ENCODE measurements at places on chromosomes 5 and 9. TPM values are rescaled to one million over a fixed set of nuclear protein-coding genes. Genes with fewer than 3 reads are reported as not detected.

CTNND2 gene
- not detected for total RNA-seq

RGMB gene
- total RNA-seq = 18.0 TPM

PCA3 gene
- total RNA-seq = not detected

ANXA2R gene
- total RNA-seq = 1.00 TPM

FLT4 gene
- not detected for total RNA-seq

LAMC3 gene
- not detected for total RNA-seq

BTNL8 gene
- total RNA-seq = not detected

RNF183 gene
- total RNA-seq = not detected

FBP2 gene
- not detected for total RNA-seq

IL4 gene
- total RNA-seq = not detected

ZNF462 gene
- total RNA-seq = 35.0 TPM

CCDC183 gene
- total RNA-seq = under 0.01 TPM

IFT74 gene
- 14.0 TPM for total RNA-seq

LCN15 gene
- total RNA-seq = not detected

TXNDC8 gene
- total RNA-seq = not detected

ACER2 gene
- 15.6 TPM for total RNA-seq

FYB1 gene
- 16.9 TPM for total RNA-seq

CENPH gene
- total RNA-seq = 6.2 TPM

DPYSL3 gene
- 4.6 TPM for total RNA-seq

CCDC152 gene
- total RNA-seq = 0.21 TPM

SLC36A3 gene
- not detected for total RNA-seq

NELFB gene
- 66.1 TPM for total RNA-seq

SV2C gene
- under 0.01 TPM for total RNA-seq

OR1L4 gene
- not detected for total RNA-seq

HSD17B3 gene
- under 0.01 TPM for total RNA-seq

PFN3 gene
- not detected for total RNA-seq

TMEM8B gene
- 5.8 TPM for total RNA-seq

LRRC19 gene
- not detected for total RNA-seq

ZNF483 gene
- total RNA-seq = 0.78 TPM

NXNL2 gene
- total RNA-seq = under 0.01 TPM

RLN2 gene
- total RNA-seq = 0.34 TPM

PRDM9 gene
- total RNA-seq = under 0.01 TPM

PJA2 gene
- total RNA-seq = 91.5 TPM

PCDHAC2 gene
- 25.5 TPM for total RNA-seq

CWC27 gene
- total RNA-seq = 32.5 TPM

SLC34A3 gene
- total RNA-seq = under 0.01 TPM

TRAF2 gene
- total RNA-seq = 9.9 TPM

PCDHA1 gene
- under 0.01 TPM for total RNA-seq

PCDHGB2 gene
- 1.7 TPM for total RNA-seq
